ENCODE measurements at places on chromosomes 13 and 19. TPM values are rescaled to one million over a fixed set of nuclear protein-coding genes. Genes with fewer than 3 reads are reported as not detected.

DNA sequence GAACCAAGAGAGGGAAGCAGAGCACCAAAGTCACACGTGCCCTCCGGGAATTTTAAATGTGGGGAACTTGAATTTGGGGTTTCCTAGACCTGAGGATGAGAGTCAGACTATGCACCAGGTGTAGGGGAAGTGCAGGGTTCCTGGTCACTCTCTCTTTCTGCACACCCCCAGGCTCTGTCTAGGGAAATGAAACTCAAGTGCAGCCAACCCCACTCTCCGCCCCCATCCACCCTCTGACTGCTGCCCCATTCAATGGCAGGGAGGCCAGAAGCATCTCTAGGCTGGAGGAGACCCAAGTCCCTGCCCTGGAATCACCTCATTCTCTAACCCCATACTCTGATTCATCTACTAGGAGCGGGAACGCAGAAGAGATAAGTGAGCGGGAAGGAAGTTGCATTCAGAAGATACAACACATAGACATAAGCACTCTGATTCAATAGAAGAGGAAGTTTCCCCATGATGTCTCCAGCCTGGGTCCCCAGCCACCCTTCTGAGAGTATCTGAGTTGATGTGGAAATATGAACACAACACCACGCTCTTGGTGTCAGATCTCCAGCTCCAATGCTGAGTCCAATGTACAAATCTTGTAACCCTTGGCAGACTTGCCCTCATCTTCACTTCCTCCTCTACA lies 4.7 kb upstream of the SIGLEC14 start:
- no peak for DNase-seq

DNA sequence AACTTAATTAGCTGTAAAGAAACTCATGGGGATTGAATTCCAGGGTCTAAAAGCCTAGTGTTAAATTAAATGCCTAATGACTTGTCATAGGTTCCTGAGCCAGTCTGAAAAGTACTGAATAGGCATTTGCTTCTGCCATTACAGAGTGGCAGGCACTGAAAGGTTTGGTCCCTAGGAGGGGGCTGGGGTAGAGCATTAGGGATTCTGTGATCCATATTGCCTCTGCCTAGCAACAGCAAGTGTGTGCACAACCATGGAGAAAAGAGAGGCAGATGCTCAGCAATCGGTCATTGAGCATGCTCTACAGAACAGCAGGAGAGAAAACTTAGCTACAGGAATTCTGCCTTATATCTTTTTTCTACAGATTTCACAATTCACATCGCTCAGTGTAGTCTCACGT lies 133.5 kb downstream of the TRPC4 start:
- no peak for DNase-seq

DNA sequence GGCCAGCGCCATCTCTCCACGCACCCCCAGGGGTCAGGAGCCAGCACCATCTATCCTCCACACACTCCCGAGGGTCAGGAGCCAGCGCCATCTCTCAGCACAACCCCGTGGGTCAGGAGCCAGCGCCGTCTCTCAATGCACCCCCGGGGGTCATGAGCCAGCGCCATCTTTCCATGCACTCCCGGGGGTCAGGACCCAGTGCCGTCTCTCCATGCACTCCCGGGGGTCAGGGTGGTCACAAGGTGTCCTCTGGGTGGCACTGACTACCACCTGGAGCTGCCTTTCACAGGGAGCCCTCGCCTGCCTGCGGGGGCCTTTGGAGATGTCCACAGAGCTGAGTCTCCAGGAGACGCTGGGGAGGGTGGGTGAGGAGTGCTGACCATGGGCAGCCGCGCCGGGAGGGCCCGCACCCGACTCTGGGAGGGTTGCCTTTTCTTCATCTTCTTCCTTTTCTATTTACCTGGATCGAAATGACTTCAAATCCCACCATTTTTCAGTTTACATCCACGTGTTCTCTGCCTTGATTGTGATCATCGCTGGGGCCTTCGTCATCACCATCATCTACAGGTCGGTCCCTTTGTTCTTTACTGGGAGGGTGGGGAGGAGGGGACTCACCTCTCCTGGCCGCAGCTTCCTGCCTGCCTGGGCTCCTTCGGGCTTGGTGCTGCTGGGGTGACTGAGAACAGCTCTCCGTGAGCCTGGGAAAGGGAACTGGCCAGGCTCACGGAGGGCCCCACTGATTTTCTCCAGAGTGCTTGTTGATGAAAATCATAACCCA lies 19.1 kb downstream of the TEX29 start:
- DNase-seq: no peak

DNA sequence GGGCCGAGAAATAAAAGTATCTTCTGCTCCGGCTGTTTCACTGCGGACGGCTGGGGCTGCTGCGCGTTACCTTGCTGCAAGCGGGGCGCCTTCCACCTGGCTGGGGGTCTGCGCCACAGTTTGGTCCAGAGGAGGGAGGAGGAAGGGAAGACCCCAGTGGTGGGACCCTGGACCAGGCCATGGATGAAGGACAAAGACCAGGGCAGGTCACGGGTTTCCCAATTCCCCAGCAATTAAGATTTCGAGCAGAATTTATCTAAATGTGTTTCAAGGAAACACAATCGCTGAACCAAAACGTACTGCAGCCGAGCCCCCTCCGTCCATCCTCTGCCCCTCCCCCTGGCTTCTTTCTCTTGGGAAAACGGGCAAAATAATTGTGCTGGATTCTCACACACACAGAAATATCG lies 2.9 kb downstream of the SOX1 start:
- DNase-seq: no peak

GRCh38 chr13:27496536-27497273 lies 46.3 kb upstream of the MTIF3 start:
- no peak for DNase-seq

- DNase-seq: no peak
Measured at GRCh38 chr13:45303026-45303425, 38.0 kb downstream of the TPT1 start.

- DNase-seq: no peak
Measured at GRCh38 chr13:49938921-49939320, 2.8 kb upstream of the SPRYD7 start.

DNA sequence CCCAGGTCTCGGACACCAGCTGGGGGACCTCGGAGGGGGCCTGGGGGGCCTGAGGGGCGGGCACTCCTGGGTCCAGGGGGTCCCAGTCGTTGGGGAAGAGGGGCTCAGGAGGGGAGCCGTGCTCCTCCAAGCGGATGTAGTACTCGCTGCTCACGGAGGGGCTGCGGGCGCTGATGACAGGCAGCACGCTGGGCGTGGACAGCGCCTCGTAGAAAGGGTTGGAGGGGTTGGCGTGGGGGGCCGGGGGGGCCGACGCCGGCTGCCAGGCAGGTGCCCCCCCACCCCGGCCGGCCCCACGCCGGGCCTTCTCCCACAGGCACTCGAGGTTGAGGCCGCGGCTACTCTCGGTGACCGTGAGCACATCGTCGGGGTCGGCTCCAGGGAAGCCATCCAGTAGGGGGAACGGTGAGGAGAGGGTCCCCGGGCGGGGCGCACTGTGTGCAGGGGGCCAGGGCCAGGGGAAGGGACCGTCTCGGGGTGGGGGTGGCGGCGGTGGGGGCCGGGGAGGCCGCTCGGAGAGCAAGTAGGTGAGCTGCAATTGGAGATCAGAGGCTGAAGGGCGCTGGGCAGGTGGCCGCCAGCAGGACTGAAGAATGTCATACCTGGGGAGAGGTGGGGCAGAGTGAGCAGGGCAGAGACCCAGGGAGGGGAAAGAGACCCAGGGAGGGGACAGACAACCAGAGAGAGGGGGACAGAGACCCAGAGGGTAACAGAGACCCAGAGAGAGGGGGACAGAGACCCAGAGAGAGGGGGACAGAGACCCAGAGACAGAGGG lies 12.1 kb downstream of the LMTK3 start:
- DNase-seq: no peak

The ARHGAP45 gene
- total RNA-seq: 0.94 TPM

GRCh38 chr13:111322001-111322915 lies 1.8 kb downstream of the TEX29 start:
- no peak for DNase-seq

GRCh38 chr19:31838163-31838815 lies 489.1 kb upstream of the TSHZ3 start:
- DNase-seq: no peak

- DNase-seq: no peak
Measured at GRCh38 chr13:46799139-46799538, 2.2 kb upstream of the ESD start.

GRCh38 chr13:114112826-114113322 lies 19.5 kb downstream of the RASA3 start:
- DNase-seq: no peak

DNA sequence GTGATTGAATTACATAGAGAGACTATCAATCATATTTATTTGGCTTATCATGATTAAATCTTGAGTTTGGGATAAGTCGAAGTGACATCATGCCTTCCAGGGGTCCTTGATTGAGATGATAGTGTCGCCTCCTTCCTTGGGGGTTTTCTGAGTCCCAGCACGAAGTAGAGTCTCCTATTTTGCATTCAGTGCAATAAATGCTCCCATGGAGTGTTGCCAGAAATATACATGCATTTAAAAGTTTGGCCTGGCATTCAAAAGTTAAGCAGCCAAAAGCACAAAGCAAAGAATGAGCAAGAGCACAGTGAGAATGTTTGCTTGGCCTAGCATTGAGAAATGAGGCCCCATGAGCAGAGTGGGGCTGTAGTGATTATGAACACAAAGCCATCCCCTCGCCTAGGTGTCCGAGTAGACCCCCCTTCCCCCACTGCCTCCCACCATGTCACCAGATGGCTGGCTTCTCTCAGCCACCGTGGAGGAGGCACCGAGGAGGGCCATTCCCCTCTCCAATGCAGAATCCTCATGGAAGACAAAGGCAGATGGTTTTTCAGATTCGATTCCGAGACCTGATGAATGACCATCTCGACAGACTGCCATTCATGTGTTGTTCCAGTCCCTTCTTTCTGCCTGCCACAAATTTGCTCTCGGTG lies 58.8 kb upstream of the UBL3 start:
- no peak for DNase-seq

DNA sequence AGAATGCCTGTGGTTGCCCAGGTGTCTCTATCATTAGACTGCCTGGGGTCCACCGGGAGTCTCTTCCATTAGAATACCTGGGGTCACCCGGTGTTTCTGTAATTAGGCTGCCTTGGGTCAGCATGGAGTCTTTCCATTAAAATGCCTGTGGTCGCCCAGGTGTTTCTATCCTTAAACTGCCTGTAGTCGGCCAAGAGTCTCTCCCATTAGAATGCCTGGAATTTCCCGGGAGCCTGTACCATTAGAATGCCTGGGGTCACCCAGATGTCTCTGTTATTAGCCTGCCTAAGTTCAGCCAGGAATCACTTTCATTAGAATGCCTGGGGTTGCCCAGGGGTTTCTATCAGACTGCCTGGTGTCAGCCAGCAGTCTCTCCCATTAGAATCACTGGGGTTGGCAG lies 1492.8 kb downstream of the UQCRFS1 start:
- no peak for DNase-seq

The CD209 gene
- total RNA-seq: not detected

DNA sequence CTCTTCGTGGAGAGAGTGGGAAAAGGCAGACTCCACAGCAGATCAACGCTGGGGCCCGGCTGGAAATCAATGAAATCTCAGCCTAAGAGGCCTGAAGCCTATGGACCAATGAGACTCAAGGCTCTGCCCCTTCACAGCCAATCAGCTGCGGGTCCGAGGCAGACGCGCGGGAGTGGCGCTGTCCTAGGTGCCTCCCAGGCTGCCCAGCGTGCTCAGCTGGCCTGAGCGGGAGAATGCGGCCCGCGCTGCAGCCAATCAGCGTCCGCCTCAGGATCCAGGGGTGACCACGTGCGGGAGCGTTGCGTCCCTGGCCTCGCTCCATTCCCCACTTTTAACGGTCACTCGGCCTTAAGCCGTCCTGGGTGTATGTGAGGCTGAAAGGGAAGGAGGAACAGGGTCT lies at the start of gene ZBTB32:
ZBTB32 (plus strand) TSS at position 341 of the 400 bp plus-strand sequence. CDS start 10,069 bp downstream, outside the sequence.
- peak; percentile 40 for DNase-seq

GRCh38 chr13:77351315-77351714 lies 24.4 kb upstream of the MYCBP2 start:
- DNase-seq: no peak

Data from mammary epithelial cell (primary cell).